SK-N-DZ (cell line): ENCODE measurements at places on chromosomes 11 and 22.

DNA sequence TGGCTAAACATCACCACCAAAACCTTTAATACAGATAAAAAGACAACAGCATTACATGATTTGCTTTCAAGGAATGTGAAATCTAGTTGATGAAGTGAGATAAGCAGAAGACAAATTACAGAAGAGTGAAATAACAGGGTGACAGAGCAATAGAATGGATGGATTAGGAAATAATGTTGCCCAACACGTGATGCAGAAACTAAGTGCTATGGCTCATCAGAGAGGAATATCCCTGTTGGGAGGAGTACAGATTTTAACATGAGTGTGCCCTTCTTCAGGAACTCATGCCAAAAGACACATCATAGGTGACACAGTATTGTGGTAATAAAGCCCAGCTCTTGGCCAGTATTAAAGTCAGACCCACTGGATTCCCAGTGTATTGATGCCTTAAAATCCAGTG, 176.6 kb upstream of the RAG2 start:
- no peak for DNase-seq

DNA sequence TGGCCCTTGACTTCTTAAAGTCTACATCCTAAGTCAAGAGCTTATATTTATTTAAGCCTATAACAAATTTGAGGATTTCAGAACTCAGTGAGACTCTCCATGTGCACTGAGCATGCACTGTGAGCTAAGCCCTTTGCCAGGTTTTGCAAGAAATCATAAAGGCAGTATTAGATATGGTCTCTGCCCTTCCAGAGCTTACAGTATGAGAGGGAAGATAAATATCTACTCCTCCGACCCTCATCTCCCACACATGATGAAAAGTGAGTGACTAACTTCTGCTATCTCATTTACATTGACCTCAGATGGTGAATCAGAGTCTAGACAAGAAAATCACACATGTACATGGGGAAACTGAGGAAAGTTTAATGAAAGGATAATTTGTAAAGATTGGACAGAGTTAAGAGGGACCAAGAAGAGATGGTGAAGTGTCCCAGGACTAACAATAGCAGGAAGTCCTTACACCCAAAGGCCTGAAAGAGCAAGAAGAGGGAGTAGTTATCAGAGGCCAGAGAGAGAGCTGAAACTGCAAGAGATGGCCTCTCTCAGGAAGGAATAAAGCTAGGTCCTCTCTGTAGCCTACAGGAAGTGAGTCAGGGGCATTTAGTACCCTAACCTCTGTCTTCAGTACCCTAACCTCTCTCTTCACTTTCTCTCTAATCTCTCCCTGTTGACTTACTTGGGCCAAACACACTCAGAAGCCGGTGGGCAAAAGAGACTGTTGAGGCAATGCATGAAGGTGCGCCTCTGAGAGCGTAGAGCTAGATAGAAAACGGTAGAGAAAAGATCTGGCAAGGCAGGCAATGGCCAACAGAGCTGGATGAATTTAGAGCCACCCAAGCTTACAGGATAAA, 23.0 kb upstream of the BLID start:
- no peak for DNase-seq

DNA sequence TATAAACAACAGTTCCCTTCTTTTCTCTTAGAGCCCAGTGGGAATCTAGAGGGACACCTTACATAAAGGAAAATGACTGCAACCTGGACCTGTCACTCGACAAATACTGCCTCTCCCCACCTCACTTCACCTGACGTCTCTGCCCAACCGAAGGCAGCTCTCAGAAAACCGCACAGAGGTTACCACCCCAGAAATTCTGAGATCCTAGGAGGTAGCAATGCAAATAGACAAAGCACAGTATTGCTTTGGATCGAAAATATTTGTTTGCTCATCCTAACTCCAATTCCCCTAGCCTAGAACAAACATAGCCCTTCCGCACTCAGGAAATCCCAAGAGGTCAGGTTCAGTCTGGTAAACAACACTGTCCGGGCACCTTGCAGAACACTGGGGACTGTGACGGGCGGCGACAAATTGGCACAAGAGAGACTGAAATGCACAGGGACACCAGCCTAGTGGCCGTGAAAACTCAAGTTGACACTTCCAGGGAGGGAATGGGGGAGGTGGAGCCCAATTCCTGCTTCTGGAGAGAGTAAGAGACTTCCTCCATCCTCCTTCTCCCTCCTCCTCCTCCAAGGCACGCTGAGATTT, 420 bp upstream of the TRIM44 start:
- DNase-seq, result no peak

DNA sequence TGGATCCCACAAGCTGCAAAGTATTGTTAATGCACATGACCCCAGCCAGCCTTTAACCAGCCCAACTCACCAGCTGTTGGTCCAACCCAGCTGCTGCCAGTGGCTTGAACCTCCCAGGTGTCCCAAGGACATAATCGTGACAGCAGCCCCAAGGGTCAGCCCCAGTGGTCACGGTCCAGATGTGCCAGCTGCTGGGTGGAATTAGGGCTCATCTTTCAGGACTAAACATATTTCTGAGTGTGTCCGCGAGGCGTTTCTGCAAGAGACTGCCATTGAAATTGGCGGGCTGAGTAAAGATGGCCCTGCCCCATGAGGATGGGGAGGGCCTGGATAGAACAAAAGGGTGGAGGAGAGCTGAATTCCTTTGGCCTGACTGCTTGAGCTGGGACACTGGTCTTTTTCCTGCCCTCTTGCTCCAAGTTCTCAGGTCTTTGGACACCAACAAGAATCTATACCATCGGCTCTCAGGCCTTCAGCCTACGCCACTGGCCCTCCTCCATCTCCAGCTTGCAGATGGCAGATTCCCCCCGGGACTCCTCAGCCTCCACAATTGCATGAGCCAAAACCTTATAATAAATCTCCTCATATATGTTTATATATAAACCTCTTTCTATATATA, 240.2 kb downstream of the MN1 start:
- no peak for DNase-seq
